Muscle of back (tissue), 13 donors: ENCODE measurements at places on chromosomes 1 and 21.

GRCh38 chr1:61261595-61261994, 179.2 kb downstream of the NFIA start:
- DNase-seq: peak; percentile 51

DNA sequence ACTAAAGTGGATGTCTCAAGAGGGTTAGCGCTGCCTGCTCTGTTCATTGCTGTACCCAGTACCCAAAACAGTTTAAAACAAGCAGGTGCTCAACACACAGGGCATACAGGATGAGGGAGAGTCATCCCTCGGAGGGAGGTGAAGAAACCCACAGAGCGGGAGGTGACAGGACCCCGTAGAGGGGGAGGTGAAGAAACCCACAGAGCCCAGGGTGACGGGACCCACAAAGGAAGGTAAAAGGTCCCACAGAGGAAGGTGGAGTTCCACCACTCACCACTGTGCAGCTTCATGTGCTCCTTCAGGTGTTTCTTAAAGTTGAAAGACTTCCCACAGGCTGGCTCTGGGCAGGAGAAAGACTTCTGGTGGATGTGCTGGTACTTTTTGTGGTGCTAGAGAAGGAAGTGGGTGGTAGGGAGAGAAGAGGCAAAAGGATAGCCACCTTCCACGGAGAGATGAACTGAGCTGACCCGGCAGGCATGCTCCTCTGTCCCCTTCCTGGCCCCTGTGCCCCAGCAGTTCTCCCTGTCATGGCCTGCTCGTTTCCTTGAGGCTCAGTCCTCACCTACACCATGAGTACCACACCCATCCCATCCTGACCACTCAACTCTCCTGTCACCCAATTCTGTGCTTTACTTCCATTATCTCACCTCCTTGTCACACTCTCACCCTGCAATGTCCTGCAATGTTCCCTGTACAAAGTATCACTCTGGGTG, 5.1 kb downstream of the ZNF692 start:
- DNase-seq: no peak

DNA sequence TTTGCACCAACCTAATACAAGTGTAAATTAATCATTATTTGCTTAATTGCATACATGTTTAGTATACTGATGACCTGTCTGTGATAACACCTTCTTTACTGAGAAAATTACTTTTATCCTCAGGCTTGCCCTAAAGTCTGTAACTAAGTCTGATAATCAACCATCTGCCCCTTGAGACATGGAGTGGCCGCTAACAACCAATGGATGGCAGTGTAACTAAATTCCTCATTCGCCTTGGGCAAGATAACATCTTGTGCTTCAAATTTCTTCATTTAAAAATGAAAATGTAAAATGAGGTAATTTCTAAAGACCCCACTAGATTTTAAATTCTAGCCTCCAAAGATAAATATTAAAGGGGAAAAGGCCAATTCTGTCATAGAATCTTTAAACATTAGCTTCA, 85.1 kb downstream of the ENAH start:
- no peak for DNase-seq

DNA sequence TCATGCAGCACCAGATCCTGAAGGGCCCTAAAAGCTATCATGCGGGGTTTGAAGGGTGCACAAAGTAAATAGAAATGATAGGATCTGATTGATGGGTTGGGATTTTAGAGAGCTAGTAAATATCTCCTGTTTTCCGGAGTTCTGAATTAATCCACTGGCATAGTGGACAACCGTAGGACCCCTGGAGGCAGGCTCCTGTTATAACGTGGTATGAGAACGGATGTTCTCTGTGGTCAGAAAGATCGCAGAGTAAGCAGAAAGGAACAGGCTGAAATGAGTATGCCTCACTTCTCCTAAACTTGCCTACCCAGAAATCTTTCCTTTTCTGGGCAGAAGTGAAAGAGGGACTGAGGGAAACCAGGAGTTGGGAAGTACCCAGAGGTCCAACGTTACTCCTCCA, 470.8 kb downstream of the AJAP1 start:
- DNase-seq: no peak

GRCh38 chr1:35825255-35825654, 17.4 kb downstream of the AGO4 start:
- no peak for DNase-seq

GRCh38 chr1:101112051-101112780, 86.6 kb upstream of the DPH5 start:
- DNase-seq: no peak

DNA sequence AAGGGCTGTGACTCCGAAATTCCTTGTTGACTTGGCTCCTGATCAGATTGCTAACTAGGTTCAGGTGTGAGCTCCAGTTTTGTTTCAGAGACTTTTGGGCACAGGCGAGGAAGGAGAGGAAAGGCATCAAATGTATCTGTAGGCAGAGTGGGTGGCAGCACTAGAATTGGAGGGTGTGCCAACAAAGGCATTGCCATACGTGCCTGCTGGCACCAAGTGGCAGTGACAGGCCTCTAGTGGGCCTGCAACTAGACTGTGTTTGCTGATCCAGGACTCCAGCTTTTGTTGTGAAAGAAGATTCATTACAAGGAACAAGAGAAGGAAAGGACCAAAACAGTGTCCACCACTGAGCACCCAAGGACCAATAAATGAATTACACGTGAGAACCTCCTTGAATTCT, 79.5 kb downstream of the TM2D1 start:
- no peak for DNase-seq

DNA sequence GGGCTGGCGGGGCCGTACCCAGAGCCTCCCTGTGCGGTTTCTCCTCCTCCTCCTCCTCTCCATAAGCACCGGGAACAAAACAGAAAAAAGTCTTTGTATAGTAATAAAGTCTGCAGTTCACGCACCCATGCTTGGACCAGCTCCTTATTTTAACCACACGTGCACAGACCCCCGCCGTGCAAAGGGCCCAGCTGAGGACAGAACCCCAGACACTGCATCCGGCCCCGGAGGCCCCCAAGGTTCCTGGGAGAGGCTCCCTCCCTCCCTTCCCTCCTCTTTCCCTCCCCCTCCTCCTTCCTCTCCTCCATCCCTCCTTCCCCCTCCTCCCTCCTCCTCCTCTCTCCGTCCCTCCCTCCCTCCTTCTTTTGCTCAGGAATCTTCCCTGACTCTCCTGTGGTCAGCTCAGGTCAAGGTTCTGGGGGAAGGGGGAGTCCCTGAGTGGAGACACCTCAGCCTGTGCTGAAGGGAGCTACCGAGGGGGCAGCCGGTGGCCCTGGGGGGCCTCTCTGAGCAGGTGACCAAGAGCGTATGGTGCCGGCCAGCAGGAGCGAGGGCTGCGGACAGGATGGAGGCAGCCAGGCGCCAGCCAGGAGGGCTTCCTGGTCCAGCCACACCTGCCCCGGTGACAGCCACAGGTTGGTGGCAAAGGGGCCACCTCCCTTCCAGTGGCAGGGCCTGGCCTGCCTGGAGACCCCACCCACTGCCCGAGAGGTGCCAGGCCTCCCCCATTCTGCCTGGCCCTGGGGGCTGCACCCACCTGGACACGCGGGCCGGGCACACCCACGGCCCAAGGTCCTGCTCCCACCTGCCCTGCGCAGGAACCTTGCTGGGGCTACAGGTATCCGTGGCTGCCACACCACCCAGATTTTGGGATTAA, 3.2 kb upstream of the TTLL10 start:
- no peak for DNase-seq

GRCh38 chr1:94284476-94284875, 47.1 kb upstream of the ARHGAP29 start:
- no peak for DNase-seq

- no peak for DNase-seq
Observed at GRCh38 chr1:58264462-58264861, 282.1 kb downstream of the OMA1 start.

GRCh38 chr1:53501065-53502005, 42.1 kb downstream of the DMRTB1 start:
- DNase-seq: no peak

GRCh38 chr1:77473690-77474089, 191.9 kb downstream of the AK5 start:
- DNase-seq: peak; percentile 51

GRCh38 chr1:32928285-32928684, 27.1 kb upstream of the TMEM54 start:
- no peak for DNase-seq

DNA sequence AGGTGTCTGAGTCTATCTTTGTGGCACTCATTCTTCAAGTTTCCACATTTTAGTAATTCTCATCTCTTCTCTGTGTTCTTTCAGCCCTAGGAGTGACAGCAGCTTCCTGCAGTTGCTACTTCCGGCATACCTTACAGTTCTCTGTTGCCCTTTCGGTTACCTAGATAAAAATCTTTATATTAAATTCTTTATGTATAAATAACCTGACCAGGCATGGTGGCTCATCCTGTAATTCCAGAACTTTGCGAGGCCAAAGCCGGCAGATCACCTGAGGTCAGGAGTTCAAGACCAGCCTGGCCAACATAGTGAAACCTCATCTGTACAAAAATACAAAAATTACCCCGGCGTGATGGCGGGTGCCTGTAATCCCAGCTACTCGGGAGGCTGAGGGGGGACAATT, 62.9 kb downstream of the CDKN2C start:
- DNase-seq: no peak

DNA sequence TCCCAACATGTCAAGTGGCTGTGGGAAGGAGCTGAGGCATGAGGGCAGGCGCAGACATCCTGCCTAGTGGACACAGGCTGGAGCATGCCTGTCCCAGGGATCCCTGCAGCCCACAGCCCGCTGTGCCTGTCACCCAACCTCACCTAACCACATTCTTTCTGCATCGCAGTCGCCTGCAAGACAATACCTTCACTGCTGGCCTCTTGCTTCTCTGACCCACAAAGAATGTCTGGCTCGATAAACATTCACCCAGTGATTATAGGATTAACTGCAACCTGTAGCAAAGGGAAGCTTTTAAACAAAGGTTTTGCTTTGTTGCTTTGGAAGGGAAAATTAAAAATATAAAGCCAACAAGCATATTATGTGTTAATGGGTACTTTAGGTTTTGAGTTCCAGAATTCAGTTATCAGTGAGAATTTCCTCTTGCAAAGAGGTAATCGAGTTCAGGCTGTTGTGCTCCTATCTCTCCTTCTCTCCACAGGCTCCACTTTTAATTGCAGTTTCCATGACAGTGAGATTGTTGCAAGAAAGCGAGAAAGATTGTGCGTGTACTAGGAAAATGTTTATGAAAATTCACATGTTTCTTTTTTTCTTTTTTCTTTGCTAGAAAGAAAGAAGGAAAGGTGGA, 40.0 kb upstream of the ZNF648 start:
- DNase-seq: no peak

DNA sequence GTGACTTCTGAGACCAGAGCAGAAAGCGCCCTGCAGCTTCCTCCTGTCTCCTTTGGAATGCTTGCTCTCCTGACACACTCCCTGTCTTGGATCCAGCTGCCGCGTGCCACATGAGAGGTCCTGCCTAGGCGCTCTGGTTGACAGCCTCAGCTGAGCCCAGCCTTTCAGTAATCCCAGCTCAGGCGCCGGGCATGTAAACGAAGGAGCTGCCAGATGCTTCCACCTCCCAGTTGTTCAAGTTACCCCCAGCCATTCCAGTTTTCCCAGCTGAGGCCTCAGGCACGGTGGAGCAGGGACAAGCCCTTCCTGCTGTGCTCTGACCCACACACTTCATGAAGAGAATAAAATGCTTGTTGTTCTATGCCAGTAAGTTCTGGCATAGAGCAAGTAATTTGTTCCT, 14.3 kb upstream of the CD34 start:
- peak; percentile 51 for DNase-seq

GRCh38 chr1:183908079-183908478, 103.2 kb downstream of the RGL1 start:
- DNase-seq: no peak

- no peak for DNase-seq
Observed at GRCh38 chr1:209433649-209434031, 149.9 kb upstream of the CAMK1G start.

- no peak for DNase-seq
Observed at GRCh38 chr21:31592963-31593560, 66.4 kb upstream of the SOD1 start.

DNA sequence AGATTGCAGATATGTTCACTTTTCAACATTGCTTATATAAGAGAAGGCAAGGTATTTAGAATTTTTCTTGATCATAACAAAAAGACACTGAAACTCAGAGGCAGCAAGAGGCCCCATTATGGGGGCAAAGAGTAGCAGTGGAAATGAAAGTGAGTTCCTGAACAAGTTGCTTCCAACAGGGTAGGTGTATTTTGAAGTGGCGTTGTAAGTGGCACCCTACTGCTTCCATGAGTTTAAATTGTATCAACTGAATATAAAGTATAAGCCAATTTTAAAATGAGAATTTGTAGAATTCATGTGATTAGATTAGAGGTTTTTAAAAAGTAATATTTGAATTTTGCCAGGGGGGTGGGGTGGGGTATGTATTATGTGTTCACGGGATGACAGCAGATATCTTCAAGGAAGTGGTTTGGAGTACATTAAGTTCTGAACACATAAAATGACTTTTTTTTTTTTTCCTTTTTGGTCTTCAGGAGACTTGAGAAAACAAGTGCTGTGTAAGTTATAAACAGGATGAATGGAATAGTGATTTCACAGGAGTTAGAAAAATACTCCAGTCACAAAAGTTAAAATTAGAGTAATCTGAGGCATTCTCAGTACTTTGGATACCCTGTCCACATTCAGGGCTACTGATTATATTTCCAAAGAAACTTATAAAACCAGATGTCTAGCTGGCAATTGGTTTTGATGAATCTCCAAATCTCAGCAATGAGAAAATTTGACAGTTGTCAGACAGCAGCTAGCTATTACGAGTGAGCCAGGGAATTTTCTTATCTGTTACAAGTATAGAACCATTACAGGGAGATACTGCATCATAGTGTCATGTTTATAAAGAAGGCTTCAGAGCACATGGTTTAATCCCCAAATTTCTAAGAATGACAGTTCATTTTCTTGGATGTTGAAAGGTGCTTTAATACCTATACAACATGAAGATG, 182.0 kb downstream of the ST6GALNAC3 start:
- no peak for DNase-seq

DNA sequence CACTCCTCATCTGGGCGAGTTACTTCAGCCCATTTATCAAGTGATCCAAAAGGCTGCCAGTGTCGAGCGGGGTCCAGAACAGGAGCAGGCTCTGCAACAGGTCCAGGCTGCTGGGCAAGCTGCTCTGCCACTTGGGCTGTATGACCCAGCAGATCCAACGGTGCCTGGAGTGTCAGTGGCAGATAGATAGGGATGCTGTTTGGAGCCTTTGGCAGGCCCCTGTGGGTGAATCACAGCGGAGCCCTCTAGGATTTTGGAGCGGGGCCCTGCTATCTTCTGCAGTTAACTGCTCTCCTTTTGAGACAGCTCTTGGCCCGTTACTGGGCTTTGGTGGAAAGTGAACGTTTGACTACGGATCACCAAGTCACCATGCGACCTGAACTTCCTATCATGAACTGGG, 7.5 kb downstream of the MMEL1 start:
- no peak for DNase-seq

DNA sequence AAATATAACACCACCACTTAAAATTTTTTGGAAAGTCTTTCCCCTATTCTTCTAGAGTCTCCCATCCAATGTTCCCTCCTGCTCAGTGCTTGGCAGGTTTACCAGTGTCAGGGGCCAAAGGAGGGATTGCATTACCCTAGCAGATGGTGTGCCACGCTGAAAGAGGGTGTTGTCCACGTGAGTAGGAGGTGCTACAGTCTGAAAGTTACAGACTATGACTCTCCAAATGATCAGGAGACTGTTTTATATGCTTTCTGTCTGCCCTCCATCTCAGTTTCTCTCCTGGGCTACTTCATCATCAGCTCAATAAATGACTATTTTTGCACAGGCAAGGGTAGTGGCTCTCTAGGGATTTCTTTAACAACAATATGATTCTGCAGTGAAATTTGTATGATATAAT, 31.3 kb upstream of the ANGPTL7 start:
- peak; percentile 64 for DNase-seq

GRCh38 chr1:159600894-159601293, 13.3 kb downstream of the APCS start:
- no peak for DNase-seq

GRCh38 chr1:7292036-7292681, 478.9 kb upstream of the VAMP3 start:
- DNase-seq: peak; percentile 50
